EL (cell line): ENCODE measurements at places on chromosomes 6 and 20.

GRCh38 chr6:7479801-7480266 lies 61.6 kb upstream of the DSP start:
- peak; percentile 32 for DNase-seq

DNA sequence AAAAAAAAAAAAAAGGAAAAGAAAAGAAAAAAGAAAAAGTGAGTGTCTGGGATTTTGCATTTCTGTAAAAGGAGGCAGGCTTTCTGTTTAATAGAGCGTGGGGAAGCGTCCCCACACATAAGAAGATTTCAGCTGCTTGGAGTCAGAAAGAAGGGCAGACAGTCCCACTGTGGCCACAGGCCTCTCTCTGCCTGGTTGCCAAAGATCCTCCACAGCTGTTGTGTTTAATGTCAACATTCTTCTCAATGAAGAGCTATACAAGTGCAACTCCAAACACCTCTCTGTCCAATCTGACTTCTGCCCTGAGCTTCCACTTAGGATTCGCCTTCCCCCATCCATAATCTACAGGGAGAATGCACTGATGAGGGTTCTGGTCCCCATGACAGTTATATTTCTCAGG lies 64.3 kb upstream of the MLN start:
- no peak for DNase-seq

GRCh38 chr6:49721297-49721696 lies 8.0 kb upstream of the CRISP2 start:
- no peak for DNase-seq

GRCh38 chr6:106844930-106845329 lies 129.6 kb downstream of the CD24 start:
- DNase-seq, result no peak

DNA sequence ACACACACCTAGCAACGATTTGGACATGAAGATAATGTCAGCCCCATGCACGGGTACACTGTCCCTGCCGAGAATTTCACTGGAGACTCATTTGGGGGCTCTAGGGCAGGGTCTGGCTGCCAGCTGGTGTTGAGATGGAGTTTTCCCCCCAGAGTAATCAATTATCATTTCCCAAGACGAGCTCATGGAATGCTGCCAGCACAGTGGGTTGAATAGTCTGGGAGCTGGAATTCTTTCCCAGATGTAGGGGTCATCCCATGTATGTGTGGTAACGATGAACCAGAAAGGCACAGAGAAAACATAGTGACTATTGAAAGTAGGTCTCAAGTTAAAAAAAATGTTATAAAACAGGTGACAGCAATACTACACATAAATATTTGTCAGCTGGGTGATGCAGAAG lies 579.9 kb downstream of the MAFB start:
- no peak for DNase-seq

DNA sequence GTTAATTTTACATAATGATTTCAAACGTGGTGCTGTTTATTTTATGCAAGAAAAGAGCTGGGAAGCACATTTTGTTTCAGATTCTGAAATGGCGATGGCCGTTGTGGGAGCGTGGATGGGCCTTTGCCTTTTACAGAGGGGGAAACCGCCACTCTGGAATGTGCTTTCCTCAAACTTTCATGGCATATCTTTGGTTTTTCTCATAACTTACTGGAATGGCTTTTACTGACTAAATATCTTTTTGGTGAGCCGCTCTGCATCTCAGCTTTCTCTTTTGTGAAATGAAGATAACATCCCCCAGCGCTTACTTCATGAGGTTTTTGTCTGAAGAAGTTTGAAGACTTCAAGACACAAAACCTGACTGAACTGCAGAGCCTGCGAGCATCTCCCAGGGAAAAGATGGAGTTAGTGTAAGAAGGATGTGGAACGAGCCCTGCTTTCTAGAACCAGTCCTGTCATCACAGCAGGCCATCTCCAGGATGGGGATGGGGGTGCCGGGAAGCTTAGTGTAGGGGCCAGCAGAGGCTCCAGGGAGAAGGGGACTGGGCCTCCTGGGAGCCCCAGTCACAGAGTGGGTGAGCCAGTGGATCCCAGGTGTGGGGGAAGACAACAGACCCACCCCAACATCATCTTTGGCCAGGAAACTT lies 61.8 kb upstream of the TIAM2 start:
- DNase-seq, result peak; percentile 42

GRCh38 chr20:63957690-63958441 lies 1.6 kb upstream of the UCKL1 start:
- peak; percentile 38 for DNase-seq
